ENCODE measurements at places on chromosomes 7 and 10. TPM values are rescaled to one million over a fixed set of nuclear protein-coding genes. Genes with fewer than 3 reads are reported as not detected.

The SLC26A4 gene
- total RNA-seq: 3.4 TPM

DNA sequence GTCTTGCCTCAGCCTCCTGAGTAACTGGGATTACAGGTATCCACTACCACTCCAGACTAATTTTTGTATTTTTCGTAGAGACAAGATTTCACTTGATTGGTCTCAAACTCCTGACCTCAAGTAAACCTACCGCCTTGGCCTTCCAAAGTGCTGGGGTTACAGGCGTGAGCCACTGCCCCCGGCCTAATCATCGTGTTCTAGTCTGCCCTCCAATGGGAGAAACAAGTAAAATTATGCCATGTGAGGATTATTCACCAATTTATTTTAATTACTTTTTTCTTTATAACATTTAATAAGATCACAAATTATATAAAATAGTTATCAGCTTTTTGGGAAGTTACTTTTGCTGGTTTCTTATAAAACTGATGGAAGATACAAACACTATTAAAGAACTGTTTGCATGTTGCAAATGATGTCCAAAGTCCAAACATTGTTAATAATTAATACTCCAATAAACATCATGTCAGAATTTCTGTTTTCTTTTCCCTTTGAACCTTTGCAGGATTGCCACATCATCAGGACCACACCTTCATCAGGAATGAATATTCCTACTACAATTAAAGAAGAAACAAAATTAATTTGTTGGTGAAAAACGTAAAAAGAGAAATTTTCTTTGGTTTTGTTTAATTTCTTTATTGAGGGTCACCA, 786 bp upstream of the AKR1C4 start:
- DNase-seq: no peak

DNA sequence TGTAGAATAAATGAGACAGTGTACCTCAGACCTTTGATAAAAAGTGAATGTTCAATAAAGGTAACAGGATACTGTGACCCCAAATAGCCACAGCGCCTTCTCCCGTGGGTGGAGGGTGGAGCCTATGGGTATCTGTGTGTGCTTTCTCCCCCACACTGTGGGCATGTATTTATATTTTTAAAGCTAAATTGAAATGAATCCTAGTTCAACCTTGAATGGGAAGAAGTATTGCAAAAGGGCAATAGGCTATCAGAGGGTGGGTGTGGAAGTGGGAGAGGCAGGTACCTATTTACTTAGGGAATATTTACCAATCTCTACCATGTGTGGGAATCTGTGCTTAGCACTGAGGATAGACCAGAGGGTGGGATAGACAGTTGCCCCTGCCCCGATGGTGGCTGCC, 68.9 kb downstream of the PFKFB3 start:
- DNase-seq: no peak

- DNase-seq: no peak
Measured at GRCh38 chr10:98295401-98295811, 27.4 kb upstream of the LOXL4 start.

The OR2F2 gene
- not detected for total RNA-seq

The SLC26A5 gene
- total RNA-seq: 3.9 TPM

GRCh38 chr7:63233881-63234280, 764.8 kb upstream of the ZNF722 start:
- DNase-seq: no peak

Data from prostate gland (tissue), 2 donors.